Endothelial cell (in vitro differentiated cells): ENCODE measurements at places on chromosomes 5 and 9.

DNA sequence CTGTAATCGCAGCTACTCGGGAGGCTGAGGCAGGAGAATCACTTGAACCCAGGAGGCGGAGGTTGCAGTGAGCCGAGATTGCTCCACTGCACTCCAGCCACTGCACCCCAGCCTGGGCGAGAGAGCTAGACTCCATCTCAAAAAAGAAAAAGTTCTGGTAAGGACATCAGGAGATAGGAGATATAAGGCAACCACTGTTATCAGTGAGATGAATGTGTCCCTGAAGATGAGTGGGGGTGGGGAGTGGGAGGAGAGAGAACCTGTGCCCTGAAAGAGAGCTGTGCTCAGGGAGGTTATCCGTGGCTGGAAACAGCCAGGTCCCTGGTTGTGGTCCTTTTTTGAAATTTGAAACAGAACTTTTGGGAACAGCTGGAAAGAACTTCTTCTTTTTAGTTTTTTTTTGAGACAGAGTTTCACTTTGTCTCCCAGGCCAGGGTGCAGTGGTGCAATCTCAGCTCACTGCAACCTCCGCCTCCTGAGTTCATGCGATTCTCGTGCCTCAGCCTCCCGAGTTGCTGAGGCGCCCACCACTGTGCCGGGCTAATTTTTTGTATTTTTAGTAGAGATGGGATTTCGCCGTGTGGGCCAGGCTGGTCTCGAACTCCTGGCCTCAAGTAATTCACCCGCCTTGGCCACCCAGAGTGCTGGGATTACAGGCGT, 2.6 kb downstream of the PTPA start:
- no peak for DNase-seq

- DNase-seq: no peak
Observed at GRCh38 chr5:56359809-56360685, 126.9 kb upstream of the ANKRD55 start.

GRCh38 chr5:154482528-154483449, 4.8 kb upstream of the HAND1 start:
- no peak for DNase-seq

DNA sequence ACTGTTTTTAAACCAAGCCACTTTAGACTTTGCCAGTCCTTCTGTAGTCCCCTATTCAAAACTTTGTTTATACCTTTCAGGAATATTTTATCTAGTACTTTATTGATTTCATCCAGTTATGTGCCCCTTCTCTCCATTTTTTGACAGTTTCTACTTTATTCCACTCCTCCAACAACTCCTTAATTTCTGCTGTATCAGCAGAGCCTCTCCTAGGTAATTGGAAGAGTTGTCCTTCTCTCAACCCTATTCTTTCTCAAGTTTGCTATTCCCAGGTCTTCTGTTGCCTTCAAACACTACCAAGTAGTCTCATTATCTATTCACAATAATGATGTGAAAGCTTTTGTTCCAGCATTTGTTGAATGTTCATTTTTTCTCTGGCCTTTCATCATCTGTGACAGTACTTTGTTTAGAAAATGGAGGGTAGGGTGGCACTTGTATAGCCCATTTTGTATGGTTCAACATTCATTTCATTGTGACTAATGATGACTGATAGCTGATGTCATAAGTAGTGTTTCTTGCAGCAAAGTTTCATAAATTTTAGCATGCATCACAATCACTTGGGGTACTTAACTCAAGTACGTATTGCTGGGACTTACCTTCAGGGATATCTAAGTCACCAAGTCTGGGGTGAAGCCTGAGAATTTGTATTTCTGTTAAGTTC, 204.4 kb upstream of the DMRT1 start:
- DNase-seq: no peak

DNA sequence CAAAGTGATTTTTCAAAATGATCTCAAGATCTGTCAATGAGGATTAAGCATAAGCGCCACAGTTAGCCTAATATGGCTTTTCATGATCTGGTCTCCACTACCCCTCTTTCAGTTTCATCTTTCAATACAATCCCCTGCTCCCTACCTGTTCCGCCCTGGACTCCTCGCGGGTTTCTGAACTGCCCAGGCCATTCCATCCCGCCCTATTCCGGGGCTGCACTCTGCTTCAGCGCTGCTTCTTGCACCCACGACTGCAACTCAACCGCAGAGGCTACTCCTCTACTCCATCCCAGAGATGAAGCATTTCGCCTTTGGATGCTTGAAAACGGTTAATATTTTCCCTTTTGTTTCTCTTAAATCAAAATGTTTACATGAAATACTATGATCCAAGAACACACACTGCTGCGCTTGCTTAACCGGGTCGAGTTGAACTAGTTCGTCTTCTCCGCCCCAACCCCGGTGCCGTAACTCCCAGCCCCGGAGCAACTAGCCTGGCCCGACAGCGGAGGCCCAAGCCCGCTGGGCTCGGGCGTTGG, 716 bp upstream of the OTULIN start:
- peak; percentile 18 for DNase-seq

DNA sequence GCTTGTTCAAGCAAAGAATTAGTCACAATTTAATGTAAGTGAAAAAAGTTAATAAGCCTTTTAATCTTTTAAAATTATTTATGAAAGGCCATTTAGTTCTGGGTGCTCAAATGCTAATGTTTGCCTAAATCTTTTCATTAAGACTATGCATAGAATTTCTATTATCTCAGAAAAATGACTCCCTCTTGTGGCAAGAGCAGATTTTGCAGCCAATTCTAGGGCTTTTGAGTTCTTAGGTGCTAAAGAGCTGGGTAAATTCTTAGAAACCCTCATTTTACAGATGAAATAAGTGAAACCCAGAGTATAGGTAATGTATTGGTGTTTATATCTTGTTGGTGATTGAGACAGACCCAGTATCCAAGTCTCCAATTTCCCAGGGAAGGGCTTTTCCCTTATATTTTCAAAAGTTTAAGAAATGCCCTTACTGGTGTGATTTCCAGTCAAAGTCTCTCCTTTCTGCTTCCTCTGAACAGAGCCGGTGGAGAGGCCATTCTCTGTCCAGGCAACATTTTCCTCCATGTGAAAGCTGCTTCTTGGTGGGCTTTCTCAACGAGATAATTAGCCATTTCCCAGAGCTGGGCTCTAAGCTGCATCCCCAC, 24.1 kb upstream of the PCSK5 start:
- DNase-seq: peak; percentile 56

DNA sequence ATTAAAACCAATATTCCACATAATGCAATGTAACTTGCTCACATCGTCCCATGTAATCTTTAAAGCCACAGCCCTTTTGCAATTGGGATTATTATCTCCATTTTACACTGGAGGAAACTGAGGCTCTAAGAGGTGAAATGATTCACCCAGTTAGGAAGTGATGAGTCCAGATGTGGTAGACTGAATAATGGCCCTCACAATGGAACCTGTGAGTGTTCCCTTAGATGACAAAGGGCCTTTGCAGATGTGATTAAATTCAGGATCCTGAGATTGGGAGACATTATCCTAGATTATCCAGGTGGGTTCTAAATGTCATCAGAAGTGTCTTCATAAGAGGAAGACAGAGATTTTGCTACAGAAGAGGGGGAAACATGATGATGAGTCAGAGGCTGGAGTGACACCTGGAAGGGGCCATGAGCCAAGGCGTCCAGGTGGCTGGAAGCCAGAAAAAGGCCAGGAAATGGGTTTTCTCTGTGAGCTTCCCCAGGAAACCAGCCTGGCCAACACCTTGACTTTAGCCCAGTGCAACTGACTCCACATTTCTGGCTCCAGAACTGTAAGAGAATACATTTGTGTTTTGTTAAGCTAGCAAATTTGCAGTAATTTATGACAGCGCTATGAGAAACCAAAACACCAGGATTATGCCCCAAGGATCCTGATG, 139.1 kb downstream of the KCNIP1 start:
- no peak for DNase-seq

GRCh38 chr5:173869316-173869715, 18.8 kb upstream of the CPEB4 start:
- no peak for DNase-seq

- DNase-seq: no peak
Observed at GRCh38 chr9:16236311-16236710, 634.2 kb downstream of the BNC2 start.

DNA sequence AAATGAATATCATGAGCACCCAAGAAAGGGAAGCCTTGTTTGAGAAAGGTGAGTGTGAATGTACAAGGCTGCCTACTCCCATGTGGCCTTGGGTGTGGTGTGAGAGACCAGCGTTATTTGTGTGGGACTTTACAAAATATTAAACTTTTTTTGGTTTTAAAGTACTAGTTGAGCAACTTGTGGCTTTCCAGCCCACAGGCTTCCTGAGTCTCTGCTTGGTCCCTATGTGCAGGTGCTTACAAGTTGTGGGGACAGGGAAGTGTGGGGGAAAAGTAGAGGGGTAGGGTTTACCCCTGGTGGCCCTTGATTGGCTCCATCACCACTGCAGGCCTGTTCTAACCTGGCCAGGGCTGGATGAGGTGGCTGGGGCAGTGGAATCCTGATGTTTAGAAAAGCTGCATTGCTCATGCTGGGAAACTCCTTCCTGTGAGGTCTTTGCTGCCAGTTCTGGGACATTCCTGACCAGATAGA, 19.7 kb downstream of the PTTG1 start:
- DNase-seq: no peak

DNA sequence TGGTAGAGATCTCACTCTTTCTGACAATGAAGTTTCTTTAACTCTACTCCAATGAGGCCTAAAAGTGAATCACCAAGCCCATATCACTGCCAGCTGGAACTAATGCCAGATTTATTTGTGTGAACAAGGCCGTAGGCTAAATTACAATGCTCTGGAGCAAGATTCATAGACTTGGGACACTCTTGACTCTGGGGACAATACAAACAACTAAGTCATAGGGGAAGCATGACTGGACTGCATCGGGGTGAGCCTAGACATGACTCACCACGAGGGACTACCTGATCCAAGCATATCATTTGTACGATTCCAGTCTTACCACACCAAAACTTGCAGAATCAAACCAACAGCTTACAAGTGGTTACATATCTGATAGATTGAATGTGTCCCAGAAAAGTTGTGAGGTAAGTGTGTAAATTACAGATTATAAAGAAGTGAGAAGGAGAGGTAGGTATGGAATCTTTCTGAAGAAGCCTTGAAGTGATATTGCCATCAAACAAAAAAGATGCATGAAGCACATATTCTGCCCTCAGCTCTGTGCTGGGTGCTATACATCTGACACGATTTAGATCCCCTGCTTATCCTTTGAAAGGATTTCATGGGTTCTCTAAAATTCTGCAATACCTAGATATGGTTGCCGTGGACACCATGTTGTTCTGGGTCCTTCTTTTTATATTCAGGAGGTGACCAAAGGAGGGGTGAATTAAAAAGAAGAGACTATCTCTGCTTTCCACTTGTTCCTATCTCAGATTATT, 199.3 kb upstream of the PDE4D start:
- DNase-seq: no peak

GRCh38 chr5:10736354-10736753, 24.7 kb downstream of the DAP start:
- no peak for DNase-seq

DNA sequence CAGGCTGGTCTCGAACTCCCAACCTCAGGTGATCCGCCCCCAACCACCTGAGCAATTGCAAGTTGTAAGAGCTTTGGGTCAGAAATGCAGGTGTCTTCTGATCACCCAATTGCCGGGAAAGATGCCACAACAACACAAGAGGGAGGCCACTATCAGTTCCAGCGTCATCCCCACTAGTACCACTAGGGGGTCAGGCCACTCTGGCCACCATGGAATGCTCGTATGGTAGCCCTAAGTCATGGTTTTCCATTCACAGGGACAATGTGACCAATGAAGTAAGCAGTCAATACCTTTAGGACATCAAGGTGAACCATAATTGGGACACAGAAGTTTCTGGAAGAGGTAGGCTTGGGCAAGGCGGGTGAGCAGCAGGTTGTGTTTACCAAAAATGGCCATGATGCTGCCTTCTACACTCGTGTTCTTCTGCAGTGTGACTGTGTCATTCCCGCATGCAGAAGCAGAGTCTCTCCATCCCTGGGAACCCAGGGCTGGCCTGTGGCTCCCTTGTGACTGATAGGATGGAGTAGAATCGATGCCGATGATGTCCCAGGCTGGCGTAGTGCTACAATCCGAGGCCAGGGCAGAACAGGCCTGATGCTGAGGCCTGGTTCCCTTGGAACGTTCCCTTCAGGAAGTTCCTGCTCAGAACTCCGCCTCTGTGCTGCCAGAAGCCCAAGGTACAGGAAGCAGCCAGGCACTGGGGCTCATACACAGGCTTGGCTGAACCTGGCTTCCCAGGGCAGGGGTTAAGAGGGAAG, 42.2 kb upstream of the ANKRD33B start:
- no peak for DNase-seq

GRCh38 chr5:62284946-62285891, 20.8 kb upstream of the KIF2A start:
- no peak for DNase-seq

DNA sequence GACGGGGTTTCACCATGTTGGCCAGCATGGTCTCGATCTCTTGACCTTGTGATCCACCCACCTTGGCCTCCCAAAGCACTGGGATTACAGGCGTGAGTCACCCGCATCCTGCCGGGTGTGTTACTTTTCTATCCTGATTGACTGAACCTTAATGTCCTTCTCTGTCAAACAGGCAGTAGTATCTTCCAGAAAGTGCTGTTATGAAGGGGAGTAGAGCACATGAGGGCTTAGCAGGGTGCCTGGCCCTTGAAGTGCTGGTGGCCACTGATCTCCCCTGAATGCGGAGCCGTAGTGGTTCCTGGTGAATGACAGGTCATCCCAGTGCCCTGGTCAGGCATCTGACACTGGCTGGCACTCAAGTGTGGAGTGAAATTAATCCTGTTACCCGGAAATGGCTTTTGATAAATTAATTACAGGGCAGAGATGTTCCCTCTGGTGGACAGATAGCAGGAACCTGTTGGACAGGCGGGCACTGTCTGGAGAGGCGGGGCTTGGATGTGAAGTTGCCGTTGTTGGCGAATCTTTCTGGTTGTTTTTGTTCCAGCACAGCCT, 28.4 kb downstream of the PRRC2B start:
- DNase-seq: no peak

DNA sequence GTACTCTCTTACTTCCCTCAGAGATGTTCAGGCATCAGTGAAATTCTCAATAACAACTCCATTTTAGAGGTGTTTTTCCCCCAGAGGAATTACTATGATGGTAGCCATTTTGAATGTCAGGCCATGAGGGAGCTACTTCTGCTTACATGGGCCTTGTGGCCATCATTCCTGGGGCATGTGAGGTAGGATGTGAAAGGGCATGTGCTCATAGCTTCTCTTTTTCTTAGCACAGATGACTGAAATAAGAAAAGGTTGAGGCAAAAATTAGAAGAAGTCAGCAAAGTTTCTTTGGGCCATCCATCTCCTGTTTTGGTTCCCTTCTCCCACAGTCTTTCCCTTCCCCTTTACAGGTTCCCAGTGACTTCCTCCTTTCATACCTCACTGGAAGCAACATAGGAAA, 68.8 kb downstream of the FEM1C start:
- no peak for DNase-seq
